ENCODE measurements at places on chromosomes 2 and 18.

- no peak for DNase-seq
Observed at GRCh38 chr2:135926605-135927004, 50.4 kb upstream of the MCM6 start.

DNA sequence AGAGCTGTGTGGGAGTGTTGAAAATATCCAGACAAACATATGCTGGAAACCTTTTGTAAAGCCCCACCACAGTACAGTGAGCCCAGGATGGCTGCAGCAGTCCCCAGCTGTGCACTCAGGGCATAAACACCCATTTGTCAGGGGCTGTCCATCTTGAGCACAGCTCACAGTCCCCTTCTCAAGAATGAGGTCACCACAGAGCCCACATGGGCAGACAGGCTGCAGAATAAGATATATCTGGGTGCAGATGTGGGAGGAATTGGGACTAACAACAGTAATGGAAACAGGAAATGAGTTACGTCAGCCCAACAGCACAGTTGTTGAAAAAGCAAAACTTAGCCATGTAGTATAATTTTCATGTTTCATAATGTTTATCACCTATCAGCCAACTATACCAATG, 219.6 kb downstream of the ETAA1 start:
- DNase-seq = peak; percentile 35

- DNase-seq = no peak
Observed at GRCh38 chr18:49076654-49077166, 125.9 kb upstream of the SMAD7 start.

DNA sequence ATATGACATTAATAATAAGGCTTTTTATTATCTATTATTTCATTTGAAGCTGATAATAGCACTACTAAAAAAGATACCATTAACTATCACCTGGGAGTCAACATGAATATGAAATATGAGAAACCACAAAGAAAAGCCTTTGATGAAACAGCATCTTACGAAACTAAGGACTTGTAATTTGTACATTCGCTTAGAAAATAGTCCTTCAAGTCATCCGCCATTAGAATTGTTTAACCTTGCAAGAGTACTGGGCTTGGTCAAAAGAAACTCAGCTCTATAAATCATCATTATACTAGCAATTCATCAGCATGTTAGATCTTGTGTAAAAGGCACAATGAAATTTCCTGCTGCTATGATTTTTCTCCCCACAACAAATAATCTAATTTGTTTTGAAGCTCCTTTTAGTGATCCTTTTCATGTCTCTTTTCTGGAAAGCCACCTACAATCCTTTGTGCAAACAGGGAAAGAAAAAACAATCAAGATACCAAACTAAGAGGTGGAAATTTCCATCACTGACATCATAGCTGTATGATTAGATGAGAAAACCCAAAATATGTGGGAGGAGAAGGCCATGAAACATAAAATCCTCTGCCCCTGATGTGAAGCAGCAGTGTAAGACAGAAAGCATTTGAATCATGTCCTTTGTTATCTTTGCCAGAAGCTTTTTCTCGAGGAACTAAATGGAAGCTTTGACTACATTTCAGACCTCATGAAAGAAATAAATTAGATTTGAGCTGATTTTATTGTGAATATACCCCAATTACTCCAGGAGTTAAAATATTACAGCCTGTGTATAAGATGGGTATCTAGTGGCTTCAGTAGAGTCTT, 31.2 kb downstream of the SCN9A start:
- DNase-seq = no peak

DNA sequence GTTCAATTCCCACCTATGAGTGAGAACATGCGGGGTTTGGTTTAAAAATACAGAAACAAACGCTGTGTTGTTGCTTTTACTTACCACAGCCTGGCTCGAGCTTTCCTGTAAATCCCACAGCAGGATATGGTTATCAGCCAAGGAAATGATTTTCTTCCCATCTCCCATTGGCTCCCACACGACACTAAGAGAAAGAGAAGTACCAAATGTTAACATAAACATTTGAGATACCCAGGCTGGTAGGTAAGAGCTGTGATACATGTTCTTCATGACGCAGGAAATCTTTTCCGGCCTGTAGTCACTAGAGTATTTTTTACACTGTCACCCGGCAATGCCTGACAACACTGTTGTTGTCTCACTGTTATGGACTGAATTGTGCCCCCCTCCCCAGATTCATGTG, 163.6 kb downstream of the EIPR1 start:
- no peak for DNase-seq

DNA sequence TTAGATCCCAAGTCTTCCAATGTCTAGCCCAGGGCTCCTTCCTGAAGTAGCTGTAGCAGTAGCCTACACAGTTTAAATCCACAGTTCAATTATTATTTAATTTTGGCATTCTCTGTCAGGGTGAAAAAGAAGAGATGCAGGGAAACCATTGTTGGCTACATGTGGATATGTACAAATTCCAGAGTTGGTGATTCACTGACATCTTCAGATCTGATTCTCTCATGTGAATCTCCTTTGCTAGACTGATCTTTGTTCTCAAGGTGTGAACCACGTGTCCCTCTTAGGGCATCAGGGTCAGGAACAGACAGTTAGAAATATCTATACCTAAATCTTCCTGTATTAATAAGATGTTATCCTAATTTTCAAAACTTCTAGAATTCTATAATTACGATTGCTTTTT, 36.7 kb downstream of the ADCYAP1 start:
- no peak for DNase-seq

DNA sequence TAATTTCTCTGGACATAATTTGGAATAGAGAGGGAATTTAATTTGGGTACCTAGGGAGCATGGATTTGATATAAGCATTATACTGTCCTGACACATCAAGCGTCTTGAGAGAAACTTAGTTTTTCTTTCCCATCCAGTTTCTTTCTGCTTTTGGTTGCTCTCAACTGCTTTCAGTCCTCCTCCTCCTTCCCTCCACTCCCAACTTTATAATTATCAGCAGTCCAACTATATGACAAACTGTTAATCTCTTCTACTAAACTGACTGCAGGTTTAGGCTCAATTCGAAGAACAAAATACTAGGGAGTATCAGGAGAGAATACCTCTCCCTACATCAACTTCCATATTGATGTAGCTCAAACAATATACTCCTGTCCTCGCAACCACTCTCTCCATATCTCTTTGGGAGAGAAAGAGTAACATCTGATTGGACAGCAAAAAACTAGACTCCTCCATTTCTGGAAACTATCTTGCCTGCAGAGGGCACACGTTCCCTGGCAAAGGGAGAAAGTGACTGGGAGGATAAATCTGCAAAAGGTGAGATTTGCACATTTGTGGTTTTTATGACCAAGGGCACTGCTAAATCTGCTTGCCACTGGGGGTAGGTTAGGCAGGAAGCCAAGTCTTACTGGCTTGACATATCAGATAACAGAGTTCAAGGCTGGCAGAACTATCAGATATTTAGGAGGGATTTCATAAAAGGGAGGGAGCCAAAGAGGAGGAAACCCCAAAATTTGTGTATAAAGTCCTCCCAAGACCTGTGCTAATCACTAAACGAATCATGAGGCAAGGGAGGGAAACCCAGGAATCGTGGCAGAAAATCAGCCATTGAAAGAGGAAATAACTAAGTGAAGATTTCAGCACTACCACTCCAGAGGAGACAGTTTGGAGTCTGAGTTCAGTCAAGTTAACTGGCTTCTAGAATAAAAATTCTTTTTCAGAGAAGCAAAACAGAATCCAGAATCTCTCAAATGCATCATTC, 40.0 kb downstream of the ICA1L start:
- DNase-seq = no peak

- DNase-seq = peak; percentile 60
Observed at GRCh38 chr2:46460241-46460921, 19.0 kb upstream of the TMEM247 start.

GRCh38 chr2:33134086-33134771, 187.5 kb downstream of the LTBP1 start:
- peak; percentile 87 for DNase-seq

Data from left hindlimb (tissue), 1 donor.